ENCODE measurements at places on chromosomes 7 and 10.

GRCh38 chr7:94042381-94042780, 38.2 kb upstream of the BET1 start:
- DNase-seq: no peak

DNA sequence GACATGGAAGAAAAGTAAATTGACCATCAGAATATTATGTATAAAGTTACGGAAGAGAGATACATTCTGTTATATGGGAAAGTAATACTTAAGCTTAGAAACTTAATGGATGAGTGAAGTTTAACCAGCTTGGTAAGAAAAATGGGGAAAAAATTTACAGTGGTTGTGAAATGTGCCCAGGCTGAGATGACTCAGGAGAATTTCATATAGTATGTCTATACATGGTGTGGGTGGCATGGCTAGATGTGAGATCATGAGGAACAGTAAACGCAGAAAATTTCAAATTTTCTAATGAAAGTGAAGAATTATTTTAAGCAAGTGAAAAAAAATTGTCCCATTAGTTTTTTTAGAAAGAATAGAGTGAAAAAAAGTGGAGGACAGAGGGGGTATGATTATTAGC, 552.5 kb upstream of the SORCS1 start:
- DNase-seq: peak; percentile 37

DNA sequence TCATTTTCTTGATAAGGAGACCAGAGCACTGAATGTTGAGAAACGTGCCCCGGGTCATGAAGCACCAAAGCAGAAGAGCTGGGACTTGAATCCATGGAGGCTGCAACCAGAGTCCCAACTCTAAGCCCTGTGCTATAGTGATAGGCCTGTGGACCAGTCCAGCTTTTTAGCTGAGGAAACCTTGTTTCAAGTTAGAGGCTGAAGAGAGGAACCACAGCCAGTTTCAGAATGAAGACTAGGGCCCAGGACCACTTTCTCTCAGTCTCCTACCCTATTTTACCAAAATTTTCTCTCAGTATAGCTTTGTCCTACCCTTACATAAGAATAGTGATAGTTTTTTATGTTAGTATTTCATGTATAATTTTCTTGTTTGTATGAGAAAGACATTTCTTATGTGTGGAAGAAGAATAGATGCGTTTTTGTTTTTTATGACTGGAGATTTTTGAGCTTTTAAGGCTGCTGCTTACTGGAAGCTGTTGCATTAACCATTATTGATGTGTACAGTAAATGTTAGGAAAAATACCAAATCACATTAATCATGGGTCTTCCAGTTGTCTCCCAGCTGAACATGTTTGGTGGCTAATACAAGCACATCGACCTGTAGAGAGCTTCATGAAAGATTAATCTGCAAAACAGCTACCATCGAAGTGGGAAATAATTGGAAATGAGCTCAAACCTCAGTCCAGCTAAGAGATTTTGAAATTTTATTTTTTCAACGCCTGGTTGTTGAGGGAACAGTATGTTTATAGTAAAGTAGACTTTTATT, 45.0 kb upstream of the CSTF2T start:
- DNase-seq: no peak

DNA sequence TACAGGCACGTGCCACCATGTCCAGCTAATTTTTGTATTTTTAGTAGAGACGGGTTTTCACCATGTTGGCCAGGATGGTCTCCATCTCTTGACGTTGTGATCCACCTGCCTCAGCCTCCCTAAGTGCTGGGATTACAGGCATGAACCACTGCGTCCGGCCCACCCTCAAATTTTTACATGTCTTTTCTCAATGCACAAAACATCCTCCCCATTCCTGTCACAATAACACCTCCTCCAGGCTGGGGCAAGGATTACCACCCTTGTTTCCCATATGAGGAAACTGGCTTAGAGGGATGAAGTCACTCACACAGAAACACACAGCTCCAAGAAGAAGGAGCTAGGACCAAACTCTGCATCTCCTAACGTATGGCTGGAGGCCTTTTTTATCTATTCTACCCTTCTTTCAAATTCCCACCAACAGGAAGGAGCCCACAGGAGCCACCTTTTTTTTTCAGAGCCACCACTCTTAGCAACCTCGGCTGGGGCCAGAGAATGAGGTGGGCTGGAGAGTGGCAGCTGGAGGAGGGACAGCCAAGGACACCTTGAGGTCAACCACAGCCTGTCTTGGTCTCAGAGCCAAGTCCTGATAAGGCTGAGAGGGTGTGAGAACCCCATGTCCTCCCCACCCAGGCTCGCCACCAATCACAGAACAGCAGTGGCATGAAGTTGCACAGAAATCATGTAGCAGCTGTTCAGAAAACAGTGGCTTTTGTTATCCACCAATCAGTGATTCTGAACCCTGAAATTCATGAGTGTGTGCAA, 113.1 kb upstream of the PDLIM1 start:
- DNase-seq: no peak

GRCh38 chr10:124740369-124741280, 3.6 kb downstream of the FAM53B start:
- peak; percentile 95 for DNase-seq

DNA sequence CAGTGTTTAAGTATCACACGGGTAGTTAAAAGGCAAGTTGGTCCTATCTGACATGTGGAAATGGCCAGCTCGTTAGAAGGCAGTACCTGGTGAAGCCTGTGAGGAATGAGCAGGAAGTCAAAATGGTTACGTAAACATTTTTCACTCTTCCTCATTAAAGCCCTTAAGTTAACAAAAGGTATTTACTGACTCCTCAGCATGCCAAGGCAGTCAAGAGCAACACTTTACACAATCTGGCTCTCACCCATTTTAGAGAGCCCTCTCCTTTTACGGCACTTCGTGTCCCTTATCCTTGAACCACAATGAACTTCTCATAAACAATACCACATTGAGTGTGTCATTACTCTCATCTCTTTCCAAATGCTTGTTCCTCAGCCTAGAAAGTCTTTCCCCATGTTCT, 11.0 kb upstream of the RSBN1L start:
- peak; percentile 93 for DNase-seq

GRCh38 chr10:500876-501275, 188.6 kb downstream of the DIP2C start:
- no peak for DNase-seq

- peak; percentile 40 for DNase-seq
Observed at GRCh38 chr10:129161150-129161549, 305.9 kb upstream of the MGMT start.

GRCh38 chr7:120229084-120229483, 43.9 kb upstream of the KCND2 start:
- DNase-seq: no peak

DNA sequence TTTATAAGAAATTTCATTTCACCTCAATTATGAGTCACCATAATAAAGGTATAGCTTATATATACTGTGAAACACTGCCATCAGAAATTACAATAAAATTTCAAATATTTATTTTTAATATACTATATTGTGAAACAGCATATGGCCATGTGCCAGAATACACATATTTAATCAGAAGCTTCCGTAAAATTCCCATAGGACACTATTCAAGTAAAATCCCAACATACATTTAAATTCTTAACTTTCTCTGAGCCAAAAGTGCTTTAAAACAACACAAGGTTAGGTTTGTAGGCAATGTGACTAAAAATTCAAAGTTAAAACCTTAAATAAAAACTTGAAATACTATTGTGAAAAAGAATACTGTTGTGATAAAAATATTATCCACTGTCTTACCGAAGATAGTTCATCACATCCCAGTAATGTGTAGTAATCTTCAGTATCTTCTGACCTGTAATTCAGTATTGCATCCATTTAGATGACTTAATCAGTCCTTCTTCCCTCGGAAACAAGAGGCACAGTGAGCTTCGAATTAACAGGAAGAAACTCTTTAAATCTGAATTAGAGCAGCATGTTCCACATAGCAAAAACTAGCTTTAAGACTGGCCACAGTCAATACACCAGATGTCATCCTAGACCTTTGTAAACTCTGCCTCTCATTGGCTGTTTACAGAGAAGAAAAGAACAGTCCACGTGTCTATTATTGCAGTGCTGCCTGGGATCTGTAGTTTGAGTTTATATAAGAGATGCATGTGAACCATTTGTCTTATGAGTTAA, at the start of gene DNAJC12:
DNAJC12 (minus strand) TSS at position 648 of the 774 bp plus-strand sequence; CDS start at position 471, 177 bp downstream.
- DNase-seq: no peak

DNA sequence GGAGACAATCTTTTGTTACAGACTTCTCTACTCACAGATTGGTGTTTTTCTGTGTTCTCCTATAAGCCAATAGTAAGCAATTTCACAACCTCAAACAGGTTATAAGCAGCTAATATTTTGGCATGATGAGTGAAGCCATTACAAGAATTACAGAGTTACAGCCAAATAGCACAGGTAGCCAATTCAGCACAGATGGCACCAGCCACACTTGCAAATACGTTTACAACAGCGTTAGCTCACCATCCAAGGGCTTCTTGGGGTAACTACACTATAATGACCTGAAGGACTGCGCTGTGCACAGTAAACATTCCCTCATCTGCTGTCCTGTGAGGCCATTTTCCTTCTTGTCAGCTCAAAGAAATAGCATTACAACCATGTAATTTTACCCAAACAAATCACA, 428.6 kb downstream of the TCERG1L start:
- DNase-seq: no peak

DNA sequence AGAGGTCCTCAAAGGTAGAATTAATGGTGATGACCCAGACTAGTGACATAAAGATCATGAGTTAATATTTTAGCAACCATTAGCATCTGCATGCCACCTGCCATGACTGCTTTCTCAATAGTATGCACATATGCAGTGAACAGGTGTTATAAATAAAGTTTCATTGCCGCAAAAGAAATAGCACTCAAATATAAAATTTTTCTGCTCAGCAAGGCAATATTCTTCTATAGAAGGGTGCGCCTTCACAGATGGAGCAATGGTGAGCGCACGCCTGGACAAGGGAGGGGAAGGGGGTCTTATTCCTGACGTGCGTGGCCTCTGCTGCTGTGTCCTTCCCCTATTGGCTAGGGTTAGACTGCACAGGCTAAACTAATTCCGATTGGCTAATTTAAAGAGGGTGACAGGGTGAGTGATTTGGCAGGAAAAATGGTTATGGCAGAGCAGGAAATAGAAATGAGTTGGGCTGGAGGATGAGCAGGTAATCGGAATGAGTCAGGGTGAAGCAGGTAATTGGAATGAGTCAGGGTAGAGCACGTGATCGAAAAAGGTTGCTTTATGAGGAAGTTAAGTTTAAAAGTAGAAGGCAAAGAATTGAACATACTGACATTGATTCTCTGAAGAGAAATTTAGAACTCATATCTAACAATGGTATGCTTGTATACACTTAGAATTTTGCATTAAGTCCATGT, 24.7 kb upstream of the TRIM24 start:
- peak; percentile 17 for DNase-seq

GRCh38 chr10:129755621-129756020, 208.5 kb downstream of the EBF3 start:
- no peak for DNase-seq

- DNase-seq: no peak
Observed at GRCh38 chr10:10886861-10887531, 130.7 kb upstream of the CELF2 start.

DNA sequence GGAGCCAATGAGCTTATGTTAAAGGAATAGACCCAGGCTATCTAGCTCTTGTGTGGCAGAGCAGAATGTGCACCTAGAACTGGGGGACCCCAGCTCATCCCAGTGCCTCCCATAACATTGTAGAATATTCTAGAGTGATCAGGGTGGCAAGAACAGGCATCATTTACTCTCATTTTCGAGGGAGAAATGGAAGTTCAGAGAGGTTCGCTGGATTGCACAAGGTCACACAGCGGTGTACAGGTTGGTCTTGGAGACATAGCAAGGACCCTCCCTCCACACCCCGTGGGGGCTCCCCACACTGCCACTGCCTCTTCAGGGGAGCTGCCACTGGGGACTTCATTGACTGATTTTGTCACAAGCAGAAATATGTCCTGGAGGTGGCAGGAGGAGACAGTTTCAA, 8.9 kb downstream of the MUC12 start:
- no peak for DNase-seq

- DNase-seq: no peak
Observed at GRCh38 chr7:157560258-157560654, 223.5 kb downstream of the DNAJB6 start.

DNA sequence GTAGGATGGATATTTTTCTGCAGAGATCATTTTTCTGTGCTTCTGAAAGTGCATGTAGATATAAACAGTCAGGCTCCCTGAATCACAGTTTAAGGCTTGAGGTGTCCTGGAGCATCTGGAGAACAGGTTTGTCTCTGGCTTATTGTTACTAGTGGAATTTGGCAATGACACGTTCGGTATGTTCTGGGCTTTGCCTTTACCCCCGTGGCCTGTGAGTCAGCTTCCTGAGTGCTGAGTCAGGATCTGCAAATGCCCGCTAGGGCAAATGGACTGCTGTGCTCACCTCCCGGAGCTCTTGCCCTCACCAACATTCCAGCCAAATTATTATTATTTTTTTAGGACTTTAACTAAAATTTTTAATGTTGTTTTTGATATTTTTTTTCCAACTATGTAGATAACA, 192.5 kb upstream of the PRSS1 start:
- DNase-seq: peak; percentile 97

- no peak for DNase-seq
Observed at GRCh38 chr10:127174866-127175265, 21.5 kb downstream of the INSYN2A start.

- DNase-seq: no peak
Observed at GRCh38 chr7:122790591-122790990, 87.9 kb upstream of the RNF148 start.

DNA sequence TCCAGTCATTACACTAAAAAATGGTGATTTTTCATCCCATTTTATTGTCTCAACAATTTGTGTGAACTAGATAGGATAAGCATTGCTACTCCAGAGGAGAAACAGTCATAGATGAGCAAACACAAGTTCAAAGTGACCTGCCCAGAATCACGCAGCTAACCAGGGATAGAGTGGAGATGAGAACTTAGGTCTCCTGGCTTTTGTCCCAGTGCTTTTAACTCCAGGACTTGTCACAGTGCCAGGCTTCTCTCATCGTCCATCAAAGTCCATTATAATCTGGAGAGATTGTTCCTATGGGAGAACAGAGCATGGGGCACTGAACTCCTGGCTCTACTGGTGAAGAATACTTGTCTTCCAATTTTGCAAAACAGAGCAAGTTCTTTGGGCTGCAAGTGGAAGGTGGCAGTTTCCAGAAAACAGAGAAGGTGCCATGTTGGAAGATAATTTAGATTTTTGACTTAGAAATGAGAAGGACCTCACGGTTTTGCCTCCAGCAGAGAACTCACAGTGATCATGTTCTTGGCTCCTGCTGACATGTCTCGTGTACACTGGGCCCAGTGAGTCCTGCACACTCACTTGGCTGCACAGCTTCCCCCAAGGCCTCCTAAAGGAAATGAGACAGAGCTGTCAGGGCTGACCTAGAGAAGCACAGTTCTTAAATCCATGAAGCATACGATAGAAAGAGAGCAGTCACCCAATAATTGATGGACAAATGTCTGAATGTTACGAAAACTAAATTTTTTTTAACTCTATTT, 322.9 kb upstream of the NRP1 start:
- DNase-seq: no peak

- no peak for DNase-seq
Observed at GRCh38 chr7:96481796-96482195, 159.9 kb upstream of the SLC25A13 start.

Measured in bronchial epithelial cell (primary cell).